ENCODE measurements at places on chromosomes 3 and 15. TPM values are rescaled to one million over a fixed set of nuclear protein-coding genes. Genes with fewer than 3 reads are reported as not detected.

- DNase-seq, result no peak
These were observed 150.3 kb downstream of the SLC9A9 start for GRCh38 chr3:143697975-143698374.

DNA sequence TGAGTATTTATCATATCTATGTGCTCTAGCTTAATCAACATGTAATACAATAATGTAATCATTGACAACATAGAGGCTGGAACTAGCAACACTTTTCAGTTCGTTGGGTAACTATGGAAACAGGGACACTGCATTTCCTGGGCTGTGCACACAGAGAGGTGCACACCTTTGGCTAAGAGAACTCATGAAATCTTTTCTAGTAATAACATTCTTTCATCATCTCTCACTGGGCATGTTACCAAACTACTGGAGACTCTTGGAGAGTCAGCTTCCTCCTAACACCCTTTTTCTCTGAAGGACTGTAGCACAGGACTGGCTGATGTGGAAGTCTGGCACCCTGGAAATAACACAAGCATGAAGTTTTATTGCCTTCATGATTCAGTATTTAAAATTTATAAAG lies 135.6 kb downstream of the KCNMB2 start:
- DNase-seq, result no peak

DNA sequence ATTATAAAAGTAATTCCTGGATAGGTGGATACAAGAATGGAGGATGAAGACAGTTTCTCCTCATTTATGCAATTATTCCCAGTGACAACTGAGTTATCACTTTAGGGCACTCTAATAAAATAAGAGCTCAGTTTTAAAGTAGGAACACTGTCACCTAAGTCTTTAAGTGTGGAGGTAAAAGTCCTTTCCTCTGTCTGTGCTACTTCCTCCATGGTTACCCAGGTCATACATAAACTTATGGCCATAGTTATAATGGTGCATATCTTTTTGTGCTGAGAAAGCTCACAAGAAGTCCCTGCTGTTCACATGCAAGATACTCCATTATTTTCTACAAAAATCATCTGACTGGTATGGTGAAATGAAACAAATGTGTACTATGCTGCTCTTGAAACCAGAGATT lies 1093.6 kb downstream of the IGSF11 start:
- DNase-seq, result no peak

- DNase-seq, result no peak
These were observed 124.6 kb downstream of the NTRK3 start for GRCh38 chr15:88131937-88132336.

DNA sequence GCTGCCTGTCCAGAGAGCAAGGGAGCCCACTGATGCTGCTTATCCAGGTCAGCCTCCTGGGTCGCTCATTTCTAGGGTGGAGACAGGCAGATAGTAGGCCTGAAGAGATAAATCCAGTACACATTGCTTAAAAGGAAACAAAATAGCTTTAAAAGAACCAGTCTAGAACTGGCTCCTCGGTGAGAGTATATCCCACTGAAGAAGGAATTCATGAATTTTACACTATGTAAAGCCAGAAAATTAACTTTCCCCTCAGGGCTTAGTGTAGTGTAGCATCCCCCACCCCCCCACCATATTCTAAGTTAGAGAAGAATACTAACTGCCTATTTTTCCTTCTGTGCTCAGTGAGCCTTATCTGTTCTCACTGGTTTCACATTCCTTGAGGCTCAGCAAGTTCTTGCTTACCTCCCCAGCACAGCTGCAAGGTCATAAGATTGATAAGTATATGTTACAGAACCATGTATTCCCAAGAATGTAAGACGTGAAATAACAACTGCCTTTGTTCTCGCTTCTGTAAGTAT lies 30.5 kb upstream of the NOX5 start:
- no peak for DNase-seq

GRCh38 chr3:36476286-36476942 lies 96.1 kb downstream of the STAC start:
- DNase-seq, result no peak

GRCh38 chr3:65479990-65480389 lies 558.7 kb downstream of the MAGI1 start:
- DNase-seq, result no peak

- DNase-seq, result peak; percentile 85
These were observed 112.8 kb upstream of the ICE2 start for GRCh38 chr15:60591496-60592370.

- no peak for DNase-seq
These were observed 598.7 kb upstream of the TGFBR2 start for GRCh38 chr3:30007668-30008067.

DNA sequence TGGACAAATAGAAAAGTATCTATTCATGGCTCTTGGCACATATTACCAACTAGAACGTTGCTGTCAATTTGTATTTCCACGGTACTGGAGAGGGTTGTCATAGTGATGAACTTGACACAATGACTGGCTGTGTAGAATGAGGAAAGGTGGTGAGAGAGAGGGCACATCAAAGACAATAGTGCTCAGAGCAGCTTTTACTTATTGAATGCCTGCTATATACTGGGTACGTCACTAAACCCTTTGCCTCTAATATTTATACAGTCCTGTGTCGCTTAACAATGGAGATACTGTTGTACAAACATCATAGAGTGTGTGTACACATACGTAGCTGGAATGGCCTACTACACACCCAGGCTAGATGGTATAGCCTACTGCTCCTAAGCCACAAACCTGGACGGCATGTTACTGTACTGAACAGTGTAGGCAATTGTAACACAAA lies 8.3 kb downstream of the TMPRSS7 start:
- no peak for DNase-seq

DNA sequence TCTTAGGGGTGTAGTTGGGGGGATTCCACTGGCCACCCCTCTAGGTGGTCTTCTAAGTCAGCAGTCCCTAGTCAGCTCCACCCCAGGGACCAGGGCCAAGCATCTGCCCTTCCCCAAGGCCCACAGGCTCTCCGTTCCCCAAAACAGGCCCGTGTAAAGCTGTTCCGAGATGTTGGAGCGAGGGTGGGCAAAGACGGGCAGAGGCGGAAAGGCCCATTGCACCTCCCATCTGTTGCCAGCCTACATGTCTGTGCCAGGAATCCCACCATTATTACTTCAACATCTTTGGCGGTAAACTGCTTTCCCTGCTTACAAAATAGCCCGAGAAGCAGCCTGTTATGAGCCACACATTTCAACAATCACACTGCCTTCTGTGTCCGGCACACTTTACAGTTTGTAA lies 1.9 kb upstream of the ATP2B2 start:
- DNase-seq, result no peak

GOLGA6A gene
- polyA plus RNA-seq, result not detected

CILP gene
- 3.1 TPM for polyA plus RNA-seq

SPINK8 gene
- 0.35 TPM for polyA plus RNA-seq

DCUN1D1 gene
- 8.4 TPM for polyA plus RNA-seq

CFAP100 gene
- polyA plus RNA-seq, result not detected

CACNA2D2 gene
- polyA plus RNA-seq, result 0.24 TPM

FHIT gene
- polyA plus RNA-seq, result 4.1 TPM

MRAS gene
- 4.1 TPM for polyA plus RNA-seq

KCNAB1 gene
- polyA plus RNA-seq, result 5.6 TPM

Measured in spleen (tissue), 13 donors.